ENCODE measurements at places on chromosomes 6 and 20.

- DNase-seq, result no peak
Observed at GRCh38 chr20:59774921-59775686, 158.3 kb downstream of the SYCP2 start.

- DNase-seq, result no peak
Observed at GRCh38 chr6:156774863-156775405, 2.2 kb upstream of the ARID1B start.

DNA sequence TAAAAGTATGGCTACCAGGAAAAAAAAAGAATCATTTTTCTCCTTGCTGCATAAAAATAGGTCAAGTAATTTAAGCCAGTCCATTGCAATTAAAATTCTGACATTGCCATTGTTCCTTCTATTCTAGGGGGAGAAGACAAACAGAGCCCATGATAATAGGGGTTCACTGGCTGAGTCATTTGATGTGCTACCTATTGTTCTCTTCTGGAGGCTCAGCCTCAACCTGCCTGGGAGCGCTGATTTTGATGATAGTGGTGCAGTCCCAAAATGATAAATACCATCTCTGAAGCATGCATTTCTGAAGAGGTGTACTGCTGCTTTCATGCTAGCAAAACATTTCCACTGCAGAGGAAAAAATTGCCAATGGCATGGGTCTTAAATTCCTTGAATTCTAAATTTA is 5.8 kb downstream of the CITED2 start:
- no peak for DNase-seq

GRCh38 chr6:45970326-45970725 is 45.3 kb downstream of the CLIC5 start:
- DNase-seq, result no peak

DNA sequence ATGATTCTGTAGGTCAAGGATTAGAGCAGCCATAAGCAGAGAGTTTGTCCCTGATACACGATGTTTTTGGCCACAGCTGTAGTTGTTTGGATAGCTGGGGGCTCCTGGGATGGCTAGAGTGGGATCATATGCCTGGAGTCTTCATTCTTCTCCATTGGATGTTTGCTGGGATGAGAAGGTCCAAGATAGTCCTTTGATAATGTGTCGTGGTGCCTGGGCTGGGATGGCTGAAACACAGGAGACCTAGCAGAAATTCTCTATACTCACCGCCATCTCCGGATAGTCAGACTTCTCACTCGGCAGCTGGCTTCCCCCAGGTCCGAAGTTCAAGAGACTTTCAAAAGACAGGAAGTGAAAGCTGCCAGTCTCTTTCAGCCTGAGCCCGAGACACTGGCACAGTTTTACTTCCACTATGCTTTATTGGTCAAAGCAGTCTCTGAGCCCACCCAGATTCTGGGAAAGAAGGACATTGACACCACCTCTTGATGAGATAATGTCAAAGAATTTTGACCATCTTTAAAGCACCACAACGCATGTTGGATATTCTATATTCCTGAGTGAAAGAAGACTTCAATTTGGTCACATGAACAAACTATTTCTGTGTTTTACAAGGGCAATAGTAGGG is 16.0 kb downstream of the MARCKS start:
- DNase-seq, result no peak

DNA sequence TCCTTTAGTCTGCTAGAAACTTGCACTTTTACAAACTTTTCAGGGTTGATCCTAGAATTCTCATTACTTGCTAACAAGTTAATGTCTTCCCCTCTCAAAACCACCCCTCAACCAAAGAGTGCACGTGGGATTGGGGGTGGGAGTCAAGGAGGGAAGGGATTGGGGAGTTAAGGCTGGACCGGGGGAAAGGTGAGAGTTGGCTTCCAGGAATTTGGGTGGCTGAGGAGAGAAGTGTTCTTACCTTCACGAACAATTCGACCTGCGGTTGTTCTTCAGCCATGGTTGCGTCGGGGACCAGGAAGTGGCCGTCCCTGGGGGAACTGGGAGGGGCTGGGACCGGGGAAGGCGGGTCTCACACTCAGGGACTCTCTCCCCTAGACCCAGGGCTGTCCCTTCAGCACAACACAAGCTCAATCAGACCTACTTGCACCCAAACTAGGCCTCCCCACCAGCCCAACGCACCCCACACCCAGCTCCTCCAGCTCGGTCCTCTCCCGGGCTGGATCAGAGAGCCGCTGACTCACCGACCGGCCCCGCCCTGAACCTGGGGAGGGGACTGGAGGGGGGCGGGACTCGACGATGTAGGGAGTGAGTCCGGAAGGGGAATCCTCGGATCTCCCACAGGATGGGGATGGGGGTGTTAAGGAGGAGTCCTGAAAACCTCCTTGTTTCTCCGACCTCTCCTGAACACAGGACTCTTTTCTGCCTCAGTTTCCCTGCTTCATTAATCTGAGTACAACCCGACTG is at the start of gene CLIC1:
CLIC1 (minus strand) TSS at position 510 of the 747 bp plus-strand sequence; CDS start at position 280, 230 bp downstream.
- DNase-seq, result peak; percentile 88

DNA sequence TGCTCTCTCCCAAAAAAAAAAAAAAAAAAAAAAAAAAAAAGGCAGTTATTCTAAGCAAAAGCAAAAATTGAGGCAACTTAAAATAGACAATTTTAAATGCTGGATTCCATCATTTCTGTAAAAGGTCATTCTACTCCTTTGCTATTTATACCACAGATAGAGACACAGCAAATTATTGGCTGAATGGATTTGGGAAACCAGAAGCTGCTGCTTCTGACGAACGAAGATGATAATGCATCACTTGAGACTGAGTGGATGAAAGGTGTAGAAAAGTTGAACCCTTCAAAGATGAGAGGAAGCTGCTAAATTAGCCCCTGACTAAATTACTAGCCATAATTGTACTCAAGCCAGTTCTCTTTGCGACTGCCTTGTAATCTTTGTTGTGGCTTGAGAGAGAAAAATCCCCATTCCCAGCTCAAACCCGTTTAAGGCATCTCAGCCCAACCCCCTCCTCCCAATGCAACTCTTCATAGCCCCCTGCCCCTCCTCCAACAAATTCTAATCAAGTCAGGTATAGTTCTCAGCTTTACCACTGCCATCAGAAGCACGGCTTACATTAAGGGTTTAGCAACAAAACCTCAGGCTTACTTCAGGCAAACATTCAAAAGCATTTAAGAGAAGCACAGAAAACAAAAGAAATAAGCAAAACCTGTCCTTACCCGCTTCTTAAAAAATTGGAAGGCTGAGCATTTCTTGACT is 1.0 kb downstream of the SGK1 start:
- DNase-seq, result no peak
